Ureter (tissue), 1 donor: ENCODE measurements at places on chromosomes 3 and 15. TPM values are rescaled to one million over a fixed set of nuclear protein-coding genes. Genes with fewer than 3 reads are reported as not detected.

- DNase-seq: no peak
Observed at GRCh38 chr15:55999658-56000057, 6.2 kb upstream of the NEDD4 start.

DNA sequence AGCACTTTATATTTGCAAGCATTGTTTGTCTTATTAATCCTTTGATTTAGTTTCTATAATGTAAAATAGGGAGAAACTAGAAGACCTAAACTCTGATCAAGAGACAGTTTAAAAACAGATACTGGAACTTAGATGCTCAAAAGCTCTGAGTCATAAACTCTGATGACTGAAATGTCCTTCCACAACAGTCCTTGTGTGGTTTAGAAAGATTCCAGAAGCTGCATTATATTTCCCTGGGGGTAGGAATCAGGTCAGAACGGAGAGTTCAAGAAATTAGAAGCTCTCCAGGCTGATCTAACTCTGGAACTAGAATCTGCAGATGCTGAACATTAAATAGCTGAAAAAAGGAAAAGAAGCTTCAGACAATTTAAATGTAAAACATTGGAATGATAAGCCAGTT is 18.3 kb upstream of the ONECUT1 start:
- DNase-seq: no peak

DNA sequence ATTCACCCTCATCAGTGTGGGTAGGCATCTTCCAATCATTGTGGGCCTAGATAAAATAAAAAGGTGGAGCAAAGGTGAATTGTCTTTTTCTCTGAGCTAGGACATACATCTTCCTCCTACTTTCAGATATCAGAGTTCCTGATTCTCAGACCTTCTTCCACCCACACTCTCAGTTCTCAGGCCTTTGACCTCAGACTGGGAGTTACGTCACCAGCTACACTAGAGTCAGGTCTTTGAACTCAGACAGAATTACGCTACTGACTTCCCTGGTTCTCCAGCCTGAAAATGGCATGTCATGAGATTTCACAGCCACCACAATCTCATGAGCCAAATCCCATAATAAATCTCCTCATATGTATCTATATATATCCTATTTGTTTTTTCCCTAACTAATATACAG is 39.0 kb downstream of the STRIT1 start:
- DNase-seq: no peak

- no peak for DNase-seq
Observed at GRCh38 chr15:33675246-33675645, 293.1 kb upstream of the CHRM5 start.

The CCR8 gene
- not detected for total RNA-seq

The AQR gene
- total RNA-seq: 48.5 TPM

- no peak for DNase-seq
Observed at GRCh38 chr3:52429779-52430415, 15.0 kb downstream of the SEMA3G start.

The GOLGA6D gene
- not detected for total RNA-seq

The PRR20G gene
- not detected for total RNA-seq

- DNase-seq: no peak
Observed at GRCh38 chr15:65408324-65409035, 14.3 kb downstream of the IGDCC4 start.

The LRRC2 gene
- total RNA-seq: 0.81 TPM

The TSC22D2 gene
- 57.9 TPM for total RNA-seq

The ACTR8 gene
- 29.6 TPM for total RNA-seq

DNA sequence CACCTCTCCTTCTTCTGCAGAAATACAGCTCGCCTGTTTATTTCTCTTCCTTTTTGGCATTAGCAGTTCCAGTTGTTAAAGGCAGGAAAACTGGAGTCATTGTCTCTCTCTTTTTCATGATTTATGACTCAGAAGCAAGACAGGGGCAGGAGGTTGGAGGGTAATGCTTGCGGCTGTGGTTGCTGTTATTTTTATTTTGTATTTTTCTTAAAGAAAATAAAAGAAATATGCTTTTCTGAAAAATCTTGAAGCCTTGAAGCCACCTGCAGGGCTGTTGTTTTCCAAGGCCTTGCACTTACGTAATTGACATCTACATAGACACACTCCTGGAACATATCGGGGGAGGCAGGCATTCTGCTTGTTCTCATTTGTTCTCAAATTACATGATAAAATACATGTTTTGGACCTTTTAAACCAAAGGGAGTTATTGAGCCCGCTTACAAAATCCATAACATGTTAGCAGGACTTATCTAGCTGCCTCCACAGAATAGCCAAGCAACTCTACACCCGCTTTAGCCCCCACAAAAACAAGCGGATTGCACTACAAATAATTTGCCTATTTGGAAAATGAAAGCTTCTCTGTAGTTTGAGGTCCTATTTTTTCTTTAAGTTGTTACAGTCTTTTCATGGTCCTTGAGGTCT is 1004.6 kb upstream of the NR2F2 start:
- DNase-seq: no peak

GRCh38 chr3:14000556-14000955 is 120.7 kb upstream of the WNT7A start:
- DNase-seq: no peak

DNA sequence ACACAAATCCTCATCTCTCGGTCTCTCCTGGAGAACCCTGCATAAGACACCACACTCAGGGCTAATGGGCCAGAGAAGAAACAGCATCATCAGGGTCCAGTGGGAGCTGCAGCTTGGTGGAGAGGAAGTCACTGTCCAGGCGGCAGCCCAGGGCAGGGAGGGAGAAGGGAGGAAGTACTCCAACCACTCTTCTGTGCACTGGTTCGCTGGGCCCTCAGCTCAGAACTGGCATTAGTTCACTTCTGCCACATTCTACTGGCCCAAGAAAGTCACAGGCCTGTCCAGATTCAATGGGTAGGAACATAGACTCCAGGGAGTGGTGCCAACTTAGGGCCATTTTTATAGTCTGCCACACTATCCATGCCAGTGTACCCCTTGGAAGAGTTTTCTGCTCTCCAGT is 169.0 kb downstream of the ABHD5 start:
- no peak for DNase-seq

GRCh38 chr3:27729325-27729724 is 7.2 kb upstream of the EOMES start:
- no peak for DNase-seq

The CCR2 gene
- 1.3 TPM for total RNA-seq

GRCh38 chr15:68733666-68734065 is 87.0 kb downstream of the ANP32A start:
- no peak for DNase-seq

DNA sequence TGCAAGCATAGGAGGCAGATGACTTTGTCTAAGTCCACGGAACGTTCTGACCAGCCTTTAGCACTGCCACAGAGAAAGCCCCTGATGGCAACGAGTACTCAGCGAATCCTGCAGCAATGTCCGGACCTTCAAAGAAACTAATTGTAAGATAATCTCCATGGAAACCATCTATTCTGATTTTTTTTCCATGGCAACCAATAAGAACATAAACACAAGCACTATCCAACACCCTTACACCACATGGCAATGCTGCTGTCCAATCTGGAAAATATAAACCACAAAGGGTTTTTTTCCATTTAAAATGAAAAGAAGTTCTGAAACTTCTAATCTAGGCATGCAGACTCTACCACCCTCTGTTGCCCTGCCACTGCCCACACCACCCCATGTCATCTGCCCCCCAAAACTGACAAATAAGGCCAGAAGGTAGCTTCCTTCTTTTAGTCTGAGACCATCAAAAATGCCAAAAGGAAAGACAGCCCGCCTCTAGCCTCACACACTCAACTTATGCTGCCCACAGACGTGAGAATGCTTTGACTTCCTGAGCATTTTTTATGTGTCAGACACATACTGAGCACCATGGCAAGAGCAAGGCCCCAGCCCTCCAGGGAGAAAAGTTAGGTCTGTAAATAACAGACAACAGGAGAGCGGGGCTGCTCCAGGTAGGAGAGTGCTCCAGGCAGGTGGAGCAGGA is 44.5 kb downstream of the POC1A start:
- no peak for DNase-seq

GRCh38 chr3:19931767-19932188 is 2.2 kb downstream of the EFHB start:
- DNase-seq: no peak

GRCh38 chr3:65713016-65713415 is 325.7 kb downstream of the MAGI1 start:
- DNase-seq: no peak

DNA sequence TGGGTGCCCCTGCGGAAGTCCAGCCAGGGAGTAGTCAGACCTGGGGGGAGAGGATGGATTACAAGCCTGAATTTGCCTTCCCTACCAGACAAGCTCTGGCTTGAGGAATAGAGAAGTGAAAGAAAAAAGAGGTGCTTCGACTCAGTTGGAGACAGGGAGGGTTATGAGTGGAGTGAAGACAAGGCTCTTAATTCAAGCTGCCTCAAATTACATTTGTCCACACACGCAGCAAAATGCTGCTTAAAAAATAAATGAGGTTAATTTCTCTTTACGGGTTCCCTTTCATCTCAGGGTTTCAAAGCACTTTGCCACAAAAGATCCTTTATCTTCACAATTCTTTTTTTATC is 49.0 kb upstream of the SLC4A7 start:
- DNase-seq: no peak

- no peak for DNase-seq
Observed at GRCh38 chr3:32194653-32195052, 43.8 kb upstream of the CMTM8 start.

The EHD4 gene
- 64.1 TPM for total RNA-seq

DNA sequence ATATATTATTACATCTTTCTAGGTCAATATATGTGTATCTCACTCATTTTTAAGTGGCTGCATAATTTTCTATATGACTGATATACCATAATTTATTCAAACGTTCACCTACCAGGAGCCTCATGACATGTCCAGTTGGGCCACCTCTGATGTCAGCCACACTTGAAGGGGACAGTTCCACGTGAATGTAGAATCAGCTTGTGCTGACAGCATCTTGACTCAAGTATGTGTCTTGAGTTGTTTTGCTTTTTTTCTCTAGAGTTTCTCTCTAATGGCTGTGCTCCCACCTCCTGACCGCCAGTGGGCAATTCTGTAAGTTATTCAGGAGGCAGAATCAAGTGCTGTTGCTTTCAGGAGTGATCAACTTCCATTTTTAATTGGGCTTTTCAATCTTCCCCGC is 237.9 kb downstream of the NFKBIZ start:
- DNase-seq: no peak

GRCh38 chr3:125310623-125311081 is 64.5 kb downstream of the ZNF148 start:
- no peak for DNase-seq

GRCh38 chr3:45105855-45106671 is 40.1 kb downstream of the CDCP1 start:
- no peak for DNase-seq

GRCh38 chr3:12327021-12327420 is 38.2 kb downstream of the PPARG start:
- no peak for DNase-seq

DNA sequence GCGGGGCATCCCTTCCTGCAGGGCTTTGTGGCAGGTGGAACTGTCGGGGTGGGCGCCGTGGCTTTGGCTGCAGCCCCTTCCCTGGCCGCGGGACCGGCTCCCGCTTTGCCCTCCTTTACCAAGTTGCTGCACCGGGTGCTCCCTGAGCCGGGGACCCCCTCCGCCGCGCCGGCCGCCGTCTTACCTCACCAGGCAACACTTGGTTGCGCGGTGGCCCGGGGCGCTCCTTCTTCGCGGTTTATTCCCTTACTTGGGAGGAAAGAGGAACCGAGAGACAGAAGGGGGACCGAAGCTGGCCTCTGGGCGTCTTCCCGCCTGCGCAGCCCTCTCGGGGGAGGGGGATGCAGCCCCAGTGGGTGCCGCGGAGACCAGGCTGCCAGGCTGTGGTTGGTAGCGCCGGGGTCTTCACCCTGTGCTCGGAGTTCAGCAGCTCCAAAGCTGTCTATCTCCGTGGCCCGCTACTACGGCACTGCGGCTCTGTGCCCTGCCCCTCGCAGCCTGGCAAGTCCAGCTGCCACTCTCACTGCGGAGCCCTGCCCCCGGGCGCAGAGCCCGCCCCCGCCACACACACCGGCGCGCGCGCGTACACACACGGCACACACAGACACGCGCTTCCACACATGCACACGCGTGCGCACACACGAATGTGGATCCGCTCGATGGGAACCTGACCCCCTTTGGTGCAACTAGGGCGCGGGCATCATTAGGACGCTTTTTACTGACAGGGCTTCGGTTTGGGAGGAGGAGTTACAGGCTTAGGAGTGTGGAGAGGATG is at the start of gene DGKG:
Gene DGKG (minus strand): TSS at position 473 of the 775 bp plus-strand sequence. CDS start 41,775 bp downstream, outside the sequence.
- peak; percentile 53 for DNase-seq

The SLC38A3 gene
- 0.34 TPM for total RNA-seq

- no peak for DNase-seq
Observed at GRCh38 chr15:95168951-95169431, 937.6 kb downstream of the MCTP2 start.

DNA sequence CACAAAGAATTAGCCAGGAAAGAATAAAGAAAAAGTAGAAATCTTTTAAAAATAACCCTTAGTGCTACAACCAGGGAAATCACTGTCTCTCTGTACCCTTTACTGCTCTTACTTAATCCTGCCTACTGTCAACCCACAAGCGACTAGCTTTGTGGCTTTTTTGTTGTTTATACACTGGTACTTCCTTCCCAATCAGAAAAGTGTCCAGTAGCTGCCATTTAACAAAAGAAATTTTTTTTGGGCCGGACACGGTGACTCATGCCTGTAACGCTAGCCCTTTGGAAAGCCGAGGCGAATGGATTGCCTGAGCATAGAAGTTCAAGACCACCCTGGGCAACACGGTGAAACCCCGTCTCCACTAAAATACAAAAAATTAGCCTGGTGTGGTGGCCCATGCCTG is 13.8 kb upstream of the FAM219B start:
- DNase-seq: no peak

GRCh38 chr3:31559872-31560534 is 27.3 kb downstream of the STT3B start:
- DNase-seq: no peak

The GOLGA6L4 gene
- 9.1 TPM for total RNA-seq

- no peak for DNase-seq
Observed at GRCh38 chr3:41716471-41716870, 245.4 kb downstream of the ULK4 start.

- DNase-seq: no peak
Observed at GRCh38 chr3:142022381-142022780, 127.0 kb downstream of the TFDP2 start.

DNA sequence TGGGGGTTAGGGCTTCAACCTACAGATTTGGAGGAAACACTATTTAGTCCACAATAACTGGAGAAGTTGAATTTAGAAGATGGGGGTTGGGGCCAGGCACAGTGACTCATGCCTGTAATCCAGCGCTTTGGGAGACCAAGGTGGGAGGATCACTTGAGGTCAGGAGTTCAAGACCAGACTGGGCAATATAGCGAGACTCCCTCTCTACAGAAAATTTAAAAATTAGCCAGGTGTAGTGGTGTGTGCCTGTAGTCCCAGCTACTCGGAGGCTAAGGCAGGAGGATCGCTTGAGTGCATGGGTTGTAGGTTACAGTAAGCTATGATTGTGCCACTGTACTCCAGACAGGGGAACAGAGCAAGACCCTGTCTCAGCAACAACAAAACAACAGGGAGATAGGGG is 5.0 kb upstream of the DYNLT2B start:
- DNase-seq: no peak

The SYNM gene
- 189 TPM for total RNA-seq

GRCh38 chr3:111596328-111596727 is 1.2 kb upstream of the ZBED2 start:
- no peak for DNase-seq

GRCh38 chr3:145224886-145225285 is 936.1 kb downstream of the PLOD2 start:
- no peak for DNase-seq
